ENCODE measurements at places on chromosomes 3 and 15. TPM values are rescaled to one million over a fixed set of nuclear protein-coding genes. Genes with fewer than 3 reads are reported as not detected.

GRCh38 chr3:28326458-28326926 is 22.0 kb upstream of the ZCWPW2 start:
- no peak overlapping the region for H3K4me3 ChIP-seq
- no peaks in the 10 kb centered on the region for H3K4me1 ChIP-seq
- no peak overlapping the region for H3K27ac ChIP-seq
- peaks cover 9% of the 10 kb centered on the region for H3K36me3 ChIP-seq
- H3K27me3 ChIP-seq = no peaks in the 10 kb centered on the region

GRCh38 chr3:61961900-61962299 is 400.5 kb downstream of the PTPRG start:
- DNase-seq = no peak
- H3K4me3 ChIP-seq = no peak overlapping the region

GRCh38 chr3:13549623-13550422 is 898 bp downstream of the FBLN2 start:
- no peaks in the 10 kb centered on the region for H3K36me3 ChIP-seq
- no peak overlapping the region for H3K4me3 ChIP-seq
- H3K27me3 ChIP-seq = peaks cover 43% of the 10 kb centered on the region
- no peak overlapping the region for H3K27ac ChIP-seq
- peaks cover 7% of the 10 kb centered on the region for H3K4me1 ChIP-seq

DNA sequence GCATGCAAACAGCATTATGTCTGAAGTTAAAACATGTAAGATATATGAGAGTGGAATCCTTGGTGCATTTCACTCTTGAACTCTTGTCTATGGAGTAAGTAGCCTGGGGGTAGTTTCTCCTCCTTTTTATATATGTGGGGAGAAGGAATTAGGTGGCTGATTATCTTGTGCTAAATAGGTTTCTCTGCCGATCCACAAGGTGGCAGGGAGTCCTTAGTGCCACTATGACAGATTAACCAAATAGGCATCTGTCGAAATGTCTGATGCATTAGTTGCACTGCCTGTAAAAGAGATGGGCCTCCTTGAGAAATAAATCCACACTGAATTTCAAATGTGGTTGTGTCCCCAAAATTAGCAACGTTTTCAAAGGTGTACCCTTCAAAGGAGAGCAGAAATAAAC is 170.1 kb downstream of the CNTN4 start:
- no peak overlapping the region for H3K27ac ChIP-seq
- no peaks in the 10 kb centered on the region for H3K27me3 ChIP-seq
- H3K4me1 ChIP-seq = no peaks in the 10 kb centered on the region
- H3K4me3 ChIP-seq = no peak overlapping the region
- DNase-seq = no peak
- H3K36me3 ChIP-seq = no peaks in the 10 kb centered on the region

- DNase-seq = no peak
- no peak overlapping the region for H3K4me3 ChIP-seq
Observed at GRCh38 chr3:140308535-140308934, 369.3 kb upstream of the TRIM42 start.

DNA sequence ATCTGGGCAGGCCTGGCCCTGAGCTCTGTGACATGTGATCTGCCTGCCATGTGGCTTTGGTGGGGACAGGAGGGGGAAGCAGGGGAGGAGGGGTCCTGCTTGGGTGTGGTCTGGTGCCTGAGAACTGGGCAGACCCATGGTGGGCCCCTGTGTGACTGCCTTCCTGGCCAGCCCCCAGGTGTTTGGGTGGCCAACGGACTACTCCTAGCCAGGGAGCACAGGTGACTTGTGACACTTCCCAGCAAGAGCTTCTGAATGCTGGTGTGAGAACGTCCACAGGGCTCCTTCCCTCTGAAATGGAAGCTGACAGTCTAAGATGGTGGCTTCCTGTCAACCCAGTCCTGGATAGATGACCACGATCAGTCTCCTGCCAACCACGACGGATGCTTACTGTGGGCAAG is 136.1 kb upstream of the MEF2A start:
- no peak overlapping the region for H3K4me3 ChIP-seq
- H3K27ac ChIP-seq = no peak overlapping the region
- H3K27me3 ChIP-seq = no peaks in the 10 kb centered on the region

GRCh38 chr3:106371221-106371970 is 502.6 kb upstream of the CBLB start:
- DNase-seq = no peak
- no peaks in the 10 kb centered on the region for H3K27me3 ChIP-seq
- no peaks in the 10 kb centered on the region for H3K36me3 ChIP-seq
- no peaks in the 10 kb centered on the region for H3K4me1 ChIP-seq
- H3K4me3 ChIP-seq = no peak overlapping the region
- no peak overlapping the region for H3K27ac ChIP-seq

- no peak overlapping the region for H3K27ac ChIP-seq
- peaks cover 100% of the 10 kb centered on the region for H3K27me3 ChIP-seq
- no peak for DNase-seq
- H3K4me3 ChIP-seq = no peak overlapping the region
- no peaks in the 10 kb centered on the region for H3K4me1 ChIP-seq
Observed at GRCh38 chr3:50536471-50537180, 30.9 kb downstream of the C3orf18 start.

DNA sequence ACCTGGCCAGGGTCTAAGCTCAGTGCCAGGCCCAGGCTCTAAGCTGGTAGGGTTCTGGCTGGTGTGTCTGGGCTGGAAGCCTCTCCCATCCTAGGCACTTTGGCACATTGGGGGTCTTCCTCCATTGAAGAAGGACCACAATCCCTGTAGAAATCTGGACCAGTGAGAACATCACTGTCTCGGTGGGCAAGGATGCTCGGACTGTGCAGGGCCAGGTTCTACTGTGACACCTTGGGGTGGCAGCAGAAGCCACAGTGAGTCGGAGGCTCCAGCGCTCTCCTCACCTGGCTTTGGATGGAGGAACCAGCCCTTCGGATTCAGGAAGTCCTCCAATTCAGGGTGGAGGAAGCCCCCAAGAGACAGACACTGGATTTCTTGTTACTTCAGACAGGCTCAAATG is 17.5 kb upstream of the HCN4 start:
- no peaks in the 10 kb centered on the region for H3K4me1 ChIP-seq
- no peak for DNase-seq
- peaks cover 62% of the 10 kb centered on the region for H3K27me3 ChIP-seq
- H3K4me3 ChIP-seq = no peak overlapping the region
- H3K36me3 ChIP-seq = peaks cover 7% of the 10 kb centered on the region

- H3K36me3 ChIP-seq = no peaks in the 10 kb centered on the region
- H3K27me3 ChIP-seq = no peaks in the 10 kb centered on the region
- DNase-seq = peak; percentile 69
- peaks cover 35% of the 10 kb centered on the region for H3K4me1 ChIP-seq
Observed at GRCh38 chr3:141360888-141361598, 7.3 kb upstream of the ZBTB38 start.

DNA sequence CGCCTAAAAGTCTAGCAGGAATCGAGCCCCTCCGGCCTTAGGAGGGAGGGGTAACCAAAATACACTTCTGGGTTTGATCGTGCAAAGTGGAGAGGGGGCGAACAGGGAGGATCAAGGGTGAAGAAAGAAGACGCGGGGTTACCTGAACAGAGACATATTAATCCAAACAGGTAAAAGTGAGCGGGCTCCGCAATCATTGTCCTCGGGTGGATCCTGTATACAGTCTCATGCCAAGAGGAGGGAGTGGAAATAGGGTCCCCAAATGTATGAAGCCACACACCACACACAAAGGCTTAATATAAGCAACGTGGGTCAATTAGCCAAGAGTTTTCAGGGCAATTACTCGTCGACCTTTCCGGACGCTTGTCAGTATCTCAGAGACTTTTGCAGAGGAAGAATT is 749.5 kb downstream of the ROBO1 start:
- no peak overlapping the region for H3K4me3 ChIP-seq
- no peak overlapping the region for H3K27ac ChIP-seq
- H3K36me3 ChIP-seq = no peaks in the 10 kb centered on the region
- no peaks in the 10 kb centered on the region for H3K27me3 ChIP-seq

DNA sequence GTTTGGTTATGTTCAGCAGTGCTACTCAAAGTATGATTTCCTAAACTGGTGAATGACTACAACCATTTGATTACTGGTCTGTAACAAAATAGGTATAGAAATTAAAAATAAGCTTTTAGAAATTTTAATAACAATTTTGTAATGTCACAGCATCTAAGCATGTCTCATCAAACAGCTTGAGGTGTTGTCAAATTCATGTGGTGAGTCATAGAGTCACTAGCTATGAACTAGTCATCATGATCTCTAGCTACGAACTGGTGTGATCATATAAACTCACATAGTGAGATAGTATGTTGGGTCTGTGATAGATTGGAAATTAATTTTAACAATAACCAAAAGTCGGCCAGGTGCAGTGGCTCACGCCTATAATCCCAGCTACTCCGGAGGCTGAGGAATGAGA is 213.9 kb upstream of the RBMS3 start:
- H3K4me1 ChIP-seq = peaks cover 8% of the 10 kb centered on the region
- H3K27ac ChIP-seq = no peak overlapping the region
- no peak for DNase-seq
- no peak overlapping the region for H3K4me3 ChIP-seq
- no peaks in the 10 kb centered on the region for H3K27me3 ChIP-seq

- H3K4me1 ChIP-seq = peaks cover 9% of the 10 kb centered on the region
- H3K27me3 ChIP-seq = no peaks in the 10 kb centered on the region
- H3K4me3 ChIP-seq = no peak overlapping the region
- no peak for DNase-seq
Observed at GRCh38 chr3:143896486-143896885, 48.2 kb upstream of the SLC9A9 start.

GRCh38 chr3:14780927-14781507 is 37.7 kb upstream of the FGD5 start:
- H3K27me3 ChIP-seq = peaks cover 37% of the 10 kb centered on the region
- H3K36me3 ChIP-seq = no peaks in the 10 kb centered on the region
- H3K4me3 ChIP-seq = no peak overlapping the region
- no peaks in the 10 kb centered on the region for H3K4me1 ChIP-seq
- no peak overlapping the region for H3K27ac ChIP-seq
- DNase-seq = peak; percentile 77

- peak overlapping the region; percentile 24 for H3K4me3 ChIP-seq
- peaks cover 43% of the 10 kb centered on the region for H3K36me3 ChIP-seq
- no peaks in the 10 kb centered on the region for H3K27me3 ChIP-seq
- peak overlapping the region; percentile 41 for H3K27ac ChIP-seq
- DNase-seq = no peak
Observed at GRCh38 chr3:98885851-98886250, 15.6 kb downstream of the DCBLD2 start.

DNA sequence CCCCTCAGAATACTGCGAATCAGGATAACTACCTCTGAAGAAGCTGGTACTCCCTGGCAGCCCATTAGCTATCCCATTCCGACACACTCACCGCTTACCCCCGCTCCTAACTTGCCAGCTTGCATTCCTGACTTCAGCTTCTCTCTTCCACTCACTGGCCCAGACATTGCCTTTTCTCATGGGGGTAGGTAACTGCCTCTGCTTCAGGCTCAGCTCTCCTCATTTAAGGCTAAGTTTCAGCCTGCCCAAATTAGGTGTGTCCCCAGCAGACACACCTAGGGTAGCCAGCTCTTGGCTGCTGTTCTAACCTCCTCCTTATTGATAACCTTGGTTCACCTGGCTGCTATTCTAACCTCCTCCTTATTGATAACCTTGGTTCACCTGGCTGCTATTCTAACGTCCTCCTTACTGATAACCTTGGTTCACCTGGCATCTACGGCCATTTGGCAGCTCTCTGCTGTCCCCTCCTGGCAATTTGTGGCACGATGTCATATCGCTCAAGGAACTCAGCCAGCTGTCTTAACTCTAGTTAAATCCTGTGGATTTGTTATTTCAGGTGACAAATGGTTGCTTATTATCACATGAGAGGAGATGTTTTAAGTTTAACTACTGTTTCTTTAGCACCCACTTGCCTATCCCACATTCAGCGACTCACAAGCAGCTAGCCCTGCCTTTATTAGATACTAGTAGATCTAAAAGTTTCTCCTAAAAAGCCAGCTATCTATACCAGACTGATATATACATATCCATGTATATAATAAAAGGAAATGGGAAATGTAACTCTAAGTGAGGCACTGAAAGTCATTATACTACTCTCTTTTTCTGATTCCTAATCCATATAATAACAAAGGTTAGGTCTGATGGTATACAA is 106.5 kb upstream of the ACP3 start:
- peak; percentile 84 for DNase-seq
- no peaks in the 10 kb centered on the region for H3K36me3 ChIP-seq
- H3K4me1 ChIP-seq = peaks cover 12% of the 10 kb centered on the region
- H3K27ac ChIP-seq = no peak overlapping the region
- no peak overlapping the region for H3K4me3 ChIP-seq

DNA sequence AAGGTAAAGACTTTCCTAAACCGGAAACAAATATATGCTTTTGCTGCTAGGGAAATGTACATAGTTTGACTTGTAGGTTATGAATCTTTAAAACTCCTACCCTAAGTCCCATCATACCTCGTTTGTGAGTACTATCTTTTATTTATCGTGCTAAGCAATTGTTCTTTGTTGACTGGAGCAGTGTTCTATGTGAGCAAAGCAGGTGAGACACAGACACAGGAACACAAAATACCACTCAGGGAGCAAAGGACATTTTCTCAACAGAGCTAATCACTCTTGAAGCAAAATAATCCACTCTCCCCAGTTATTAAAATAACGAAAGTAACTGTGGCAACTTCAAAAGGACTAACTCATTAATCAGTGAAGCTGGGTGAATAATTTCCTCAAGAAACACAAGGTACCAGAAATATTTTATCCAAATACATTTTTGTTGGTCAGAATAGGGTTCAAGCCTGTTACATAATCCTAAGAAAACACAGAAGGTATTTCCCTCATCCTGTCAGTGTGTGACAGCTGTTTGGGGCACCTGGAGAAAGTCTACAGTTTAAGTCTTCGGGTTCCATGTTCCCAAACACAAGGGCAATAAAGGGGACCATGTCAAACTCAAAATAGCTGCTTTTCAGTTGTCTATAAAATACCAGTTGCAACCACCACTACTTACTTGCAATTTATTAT is 407.7 kb downstream of the FOXP1 start:
- no peaks in the 10 kb centered on the region for H3K4me1 ChIP-seq
- DNase-seq = no peak
- no peaks in the 10 kb centered on the region for H3K27me3 ChIP-seq
- H3K4me3 ChIP-seq = no peak overlapping the region
- no peak overlapping the region for H3K27ac ChIP-seq
- no peaks in the 10 kb centered on the region for H3K36me3 ChIP-seq

Gene WHAMM
- total RNA-seq = 12.1 TPM

Gene MAP6D1
- 5.4 TPM for total RNA-seq

Gene TERC
- total RNA-seq = 4.7 TPM

Gene ADGRG7
- 1.4 TPM for total RNA-seq

Gene RTP1
- not detected for total RNA-seq

Gene EXD1
- total RNA-seq = not detected

Gene HYAL3
- 4.3 TPM for total RNA-seq

Gene FBXW12
- not detected for total RNA-seq

Gene COL6A6
- not detected for total RNA-seq

Gene IL5RA
- not detected for total RNA-seq

All from Calu3 (cell line).